ENCODE measurements at places on chromosomes 13 and 19.

GRCh38 chr13:25659091-25659795 lies 287.5 kb downstream of the ATP8A2 start:
- DNase-seq = no peak

GRCh38 chr19:38370299-38370698 lies 4.1 kb upstream of the PSMD8 start:
- no peak for DNase-seq

- DNase-seq = no peak
Observed at GRCh38 chr13:62387647-62388046, 972.0 kb upstream of the PCDH20 start.

DNA sequence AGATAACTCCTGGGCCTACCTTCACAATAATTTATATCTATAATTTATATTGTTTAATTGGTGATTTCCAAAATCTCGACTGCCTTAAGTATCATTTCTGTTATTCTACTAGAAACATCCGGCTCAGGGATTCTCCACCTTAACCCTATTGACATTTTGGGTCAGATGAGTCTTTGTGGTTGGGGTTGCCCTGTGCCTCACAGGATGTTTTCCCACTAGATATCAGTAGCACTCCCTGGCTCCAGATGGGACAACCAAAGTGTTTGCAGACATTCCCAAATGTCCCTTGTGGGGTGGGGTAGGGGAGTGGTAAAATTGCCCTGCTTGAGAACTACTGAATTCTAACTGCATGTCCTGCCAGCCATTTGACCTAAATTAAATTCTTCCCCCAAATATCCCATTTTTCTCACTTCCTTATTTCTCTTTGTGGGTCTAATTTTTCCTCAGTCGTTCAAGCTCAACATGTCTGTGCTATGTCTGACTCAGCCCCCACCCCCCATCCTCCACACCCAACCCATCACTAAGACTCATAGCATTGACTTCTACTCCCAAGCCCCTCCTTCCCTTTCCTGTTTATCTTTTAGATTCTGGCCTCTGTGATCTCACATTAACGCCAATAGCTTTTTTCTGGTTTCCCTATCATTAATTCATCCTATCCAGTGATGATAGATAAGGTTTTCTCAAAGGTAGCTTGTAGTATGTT lies 545.1 kb downstream of the EFNB2 start:
- no peak for DNase-seq

DNA sequence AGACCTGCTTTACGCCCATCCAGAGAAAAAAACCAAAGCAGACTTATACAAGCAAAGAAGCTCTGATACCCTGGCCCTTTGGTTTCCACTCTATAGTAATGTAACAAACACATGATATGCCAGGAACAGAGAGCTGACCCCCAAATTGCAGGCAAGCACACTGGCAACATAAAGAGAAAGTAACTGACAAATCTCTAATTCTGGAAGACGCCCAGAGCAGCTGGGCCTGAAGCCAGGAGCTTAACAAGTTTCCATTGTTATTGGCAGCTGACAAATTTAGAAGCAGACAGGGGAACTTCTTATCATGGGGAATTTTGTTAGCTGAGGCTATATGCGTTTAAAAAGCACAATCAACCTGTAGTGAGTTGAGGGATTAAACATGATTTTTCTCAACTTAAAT lies 158.0 kb downstream of the DLEU7 start:
- peak; percentile 83 for DNase-seq

- no peak for DNase-seq
Observed at GRCh38 chr19:19486343-19487076, 28.8 kb downstream of the TSSK6 start.

- DNase-seq = no peak
Observed at GRCh38 chr19:48283908-48284307, 14.0 kb downstream of the ZNF114 start.

GRCh38 chr19:42323852-42324654 lies 1.4 kb upstream of the MEGF8 start:
- DNase-seq = no peak

GRCh38 chr13:44435142-44435918 lies 61.7 kb downstream of the SERP2 start:
- DNase-seq = peak; percentile 99

GRCh38 chr19:18252370-18252717 lies 21.9 kb downstream of the IQCN start:
- no peak for DNase-seq
